ENCODE measurements at places on chromosomes 16 and 17. TPM values are rescaled to one million over a fixed set of nuclear protein-coding genes. Genes with fewer than 3 reads are reported as not detected.
A peak's percentile ranks its signal among the peaks of the same experiment; 100 is the strongest.

GRCh38 chr16:86287664-86288201 is 222.6 kb upstream of the FOXF1 start:
- DNase-seq = no peak

PPP1R27 gene
- not detected for total RNA-seq

DNA sequence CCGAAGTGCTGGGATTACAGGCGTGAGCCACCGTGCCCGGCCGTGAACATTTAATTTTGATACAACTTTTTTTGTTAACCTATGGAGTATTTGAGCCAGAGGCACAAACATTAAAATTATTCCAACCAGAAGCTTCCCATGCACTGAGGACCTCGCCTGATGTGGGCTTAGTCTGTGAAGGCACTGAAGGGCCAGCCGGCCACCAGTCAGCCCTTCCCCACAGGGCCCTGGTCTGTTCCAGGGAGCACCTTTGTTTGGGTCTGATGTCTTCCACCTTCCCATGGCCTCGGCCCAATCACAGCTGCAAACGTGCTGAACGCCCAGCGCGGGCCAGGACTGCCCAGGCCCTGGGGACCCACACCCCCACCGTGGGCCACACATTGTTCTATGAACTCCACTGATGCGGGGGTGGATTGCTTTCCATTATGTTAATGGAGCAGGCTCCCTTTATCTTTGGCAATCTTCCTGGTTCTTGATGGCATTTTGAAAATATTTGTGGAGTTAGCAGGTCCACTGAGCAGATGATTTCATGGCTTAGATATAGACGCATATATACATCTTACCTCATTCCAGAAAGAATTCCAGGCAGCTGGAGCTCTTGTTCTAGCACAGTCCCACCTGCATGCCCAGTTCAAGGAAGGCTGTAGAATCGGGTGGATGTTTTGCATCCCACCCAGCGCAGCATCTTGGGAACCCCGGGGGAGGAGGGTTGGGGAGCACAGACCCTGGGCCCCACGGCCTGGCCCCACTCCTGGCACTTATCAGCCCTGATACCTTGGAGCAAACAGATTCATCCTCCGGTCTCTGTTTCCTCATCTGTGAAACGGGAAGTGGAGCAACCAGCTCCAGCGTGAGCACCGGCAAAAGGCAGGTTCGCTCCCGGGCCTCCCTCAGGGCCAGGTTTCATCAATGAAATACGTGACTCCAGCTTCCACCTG is 14.5 kb downstream of the SPIRE2 start:
- peak; percentile 42 for DNase-seq

CCL14 gene
- total RNA-seq = not detected

- peak; percentile 77 for DNase-seq
Observed at GRCh38 chr17:76368545-76368944, 14.8 kb upstream of the PRPSAP1 start.

DNA sequence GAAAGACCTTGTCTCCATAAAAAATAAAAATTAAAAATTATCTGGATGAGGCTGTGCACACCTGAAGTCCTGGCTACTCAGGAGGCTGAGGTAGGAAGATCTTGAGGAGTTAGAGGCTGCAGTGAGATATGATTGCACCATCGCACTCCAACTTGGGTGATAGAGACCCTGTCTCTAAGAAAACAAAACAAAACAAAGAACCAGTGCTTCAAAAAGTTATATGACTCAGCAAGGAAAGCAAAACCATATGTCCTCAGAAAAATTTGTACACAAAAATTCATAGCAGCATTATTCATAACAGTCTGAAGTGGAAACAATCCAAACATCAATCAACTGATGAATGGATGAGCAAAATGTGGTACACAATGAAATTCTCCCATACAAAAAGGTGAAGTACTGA is 48.9 kb downstream of the SLFN5 start:
- peak; percentile 30 for DNase-seq

- peak; percentile 63 for DNase-seq
Observed at GRCh38 chr16:57383276-57384247, 11.3 kb downstream of the CX3CL1 start.

GRCh38 chr17:78107457-78107856 is 21.1 kb downstream of the TMC6 start:
- no peak for DNase-seq

DNA sequence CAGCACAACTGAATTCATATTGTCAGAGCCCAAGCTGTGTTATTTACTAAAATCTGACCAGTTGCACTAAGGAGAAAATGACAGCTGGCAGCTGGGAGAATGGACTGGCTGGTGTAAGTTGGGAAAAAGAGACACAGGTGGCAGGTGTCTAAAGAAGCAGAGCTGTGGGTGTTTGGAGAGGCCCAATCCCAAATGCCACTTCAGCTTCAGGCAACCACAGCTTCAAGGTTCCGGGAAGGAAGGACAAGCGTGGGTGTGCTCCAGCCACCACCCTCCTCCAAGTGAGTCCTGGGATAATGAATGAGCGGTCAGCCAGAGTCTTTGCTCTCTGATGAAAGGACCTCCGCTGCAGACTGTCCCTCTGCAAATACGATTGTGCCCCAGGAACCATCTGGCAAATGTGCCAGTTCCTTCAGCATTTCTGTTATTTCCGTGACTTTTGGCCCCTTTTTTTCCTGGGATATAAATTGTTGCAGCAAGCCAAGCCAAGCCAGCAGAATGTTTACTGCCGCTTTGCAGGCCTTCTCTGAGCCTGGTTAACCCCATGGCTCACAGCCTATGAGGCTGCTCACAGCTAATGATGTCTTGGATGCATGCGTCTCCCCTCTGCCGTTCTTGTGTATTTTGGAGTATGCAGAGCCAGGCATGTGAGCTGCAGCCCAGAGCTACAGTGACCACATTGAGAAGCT is 9.5 kb upstream of the RHBDL3 start:
- DNase-seq = no peak

- DNase-seq = no peak
Observed at GRCh38 chr16:68291227-68291626, 19.5 kb downstream of the SLC7A6OS start.

SMARCD2 gene
- 64.9 TPM for total RNA-seq
